ENCODE measurements at places on chromosomes 11 and 22. TPM values are rescaled to one million over a fixed set of nuclear protein-coding genes. Genes with fewer than 3 reads are reported as not detected.

PHOX2A gene
- total RNA-seq = not detected

LRRC56 gene
- 1.8 TPM for total RNA-seq

KRTAP5-10 gene
- total RNA-seq = not detected

CEP126 gene
- 1.8 TPM for total RNA-seq

SIK2 gene
- total RNA-seq = 10.3 TPM

WNT7B gene
- total RNA-seq = not detected

TRIOBP gene
- 26.7 TPM for total RNA-seq

MS4A7 gene
- total RNA-seq = 0.98 TPM

TH gene
- total RNA-seq = not detected
